ENCODE measurements at places on chromosomes 5 and 9. TPM values are rescaled to one million over a fixed set of nuclear protein-coding genes. Genes with fewer than 3 reads are reported as not detected.

Gene PCDHB7
- 1.1 TPM for total RNA-seq

Gene PCDHGA9
- total RNA-seq = 5.5 TPM

Gene ANKDD1B
- 1.2 TPM for total RNA-seq

Gene ROR2
- total RNA-seq = 2.0 TPM

Gene GNPDA1
- total RNA-seq = 95.6 TPM

Gene BAAT
- 0.07 TPM for total RNA-seq

Gene GRXCR2
- total RNA-seq = not detected

Gene GFPT2
- total RNA-seq = 12.2 TPM

Gene OTP
- not detected for total RNA-seq

Gene PCDHB9
- total RNA-seq = 0.40 TPM

Gene SLC1A3
- total RNA-seq = 20.0 TPM

Gene ACTBL2
- total RNA-seq = 0.03 TPM

Gene NTNG2
- total RNA-seq = 3.8 TPM

Gene SLC25A2
- total RNA-seq = 0.26 TPM

Gene TEX48
- total RNA-seq = not detected

Measured in smooth muscle cell of the pulmonary artery (primary cell).